Stimulated activated naive CD8-positive, alpha-beta T cell treated with anti-CD3 and anti-CD28 coated beads, Interleukin-15, amount 100 ng/mL, for 72 hours (primary cell): ENCODE measurements at places on chromosomes 7 and 10.
A peak's percentile ranks its signal among the peaks of the same experiment; 100 is the strongest.

- no peak for DNase-seq
These were observed 10.2 kb upstream of the EPC1 start for GRCh38 chr10:32357056-32357735.

DNA sequence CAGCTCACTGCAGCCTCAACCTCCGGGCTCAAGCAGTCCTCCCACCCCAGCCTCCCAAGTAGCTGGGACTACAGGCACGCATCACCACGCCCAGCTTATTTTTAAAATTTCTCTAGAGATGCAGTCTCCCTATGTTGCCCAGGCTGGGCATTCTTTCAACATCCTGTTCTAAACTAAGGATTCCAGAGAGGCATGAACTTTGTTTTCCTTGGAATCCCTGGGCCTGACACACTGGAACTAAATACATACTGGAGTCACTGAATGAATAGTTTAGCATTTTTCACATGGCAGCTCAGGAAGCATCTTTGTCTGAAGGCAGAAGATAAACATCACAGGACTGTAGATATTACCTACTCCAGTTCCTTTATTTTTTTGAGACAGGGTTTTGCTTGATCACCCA lies 108.7 kb downstream of the ITIH5 start:
- DNase-seq: no peak

GRCh38 chr10:92111336-92111939 lies 179.4 kb downstream of the CPEB3 start:
- DNase-seq: no peak

DNA sequence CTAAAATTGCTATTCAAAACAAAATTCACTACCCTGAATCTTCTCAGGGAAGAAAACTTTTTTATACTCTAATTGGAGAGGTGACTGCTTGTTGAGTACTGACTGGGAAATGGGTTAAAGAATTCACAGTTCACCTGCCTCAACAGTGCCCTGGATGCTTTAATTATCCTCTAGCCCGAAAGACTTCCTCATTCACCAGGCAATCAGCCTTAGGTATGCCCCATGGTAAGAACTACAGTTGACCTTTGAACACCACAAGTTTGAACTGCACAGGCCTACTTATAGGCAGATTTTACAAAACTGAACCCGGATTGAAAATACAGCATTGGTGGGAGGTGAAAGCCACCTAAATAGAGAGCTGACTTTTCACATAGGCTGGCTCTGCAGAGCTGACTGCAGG lies 175.3 kb downstream of the ELAPOR2 start:
- no peak for DNase-seq

- peak; percentile 22 for DNase-seq
These were observed 85.6 kb upstream of the CAPZA2 start for GRCh38 chr7:116776610-116777289.

DNA sequence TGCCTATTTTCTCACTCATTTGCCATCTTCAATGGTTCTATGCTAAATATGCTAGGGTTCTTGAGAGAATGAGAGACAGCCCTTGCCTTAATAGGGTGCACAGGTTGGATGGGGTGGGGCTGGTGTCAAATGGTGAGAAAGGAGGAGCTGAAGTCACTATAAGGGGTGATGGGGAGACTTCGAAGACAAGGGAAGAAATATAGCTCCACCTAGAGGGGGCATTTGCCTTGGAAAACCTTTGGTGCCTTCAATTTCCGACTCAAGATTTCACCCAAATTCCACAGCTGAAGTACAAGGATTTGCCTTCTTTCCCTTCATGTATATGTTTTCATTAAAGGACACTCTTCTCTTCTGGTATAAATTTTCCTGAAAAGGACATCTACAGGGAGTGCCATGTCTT lies 5.6 kb downstream of the PTN start:
- no peak for DNase-seq

GRCh38 chr10:101874252-101874651 lies 30.7 kb upstream of the KCNIP2 start:
- DNase-seq: no peak

GRCh38 chr7:50857804-50858489 lies 75.3 kb upstream of the GRB10 start:
- no peak for DNase-seq

- DNase-seq: no peak
These were observed 86.5 kb downstream of the SEC61G start for GRCh38 chr7:54672519-54672918.

- no peak for DNase-seq
These were observed 240.8 kb downstream of the ARHGAP12 start for GRCh38 chr10:31687663-31688482.

GRCh38 chr7:78443811-78444210 lies 645.2 kb downstream of the PHTF2 start:
- no peak for DNase-seq

DNA sequence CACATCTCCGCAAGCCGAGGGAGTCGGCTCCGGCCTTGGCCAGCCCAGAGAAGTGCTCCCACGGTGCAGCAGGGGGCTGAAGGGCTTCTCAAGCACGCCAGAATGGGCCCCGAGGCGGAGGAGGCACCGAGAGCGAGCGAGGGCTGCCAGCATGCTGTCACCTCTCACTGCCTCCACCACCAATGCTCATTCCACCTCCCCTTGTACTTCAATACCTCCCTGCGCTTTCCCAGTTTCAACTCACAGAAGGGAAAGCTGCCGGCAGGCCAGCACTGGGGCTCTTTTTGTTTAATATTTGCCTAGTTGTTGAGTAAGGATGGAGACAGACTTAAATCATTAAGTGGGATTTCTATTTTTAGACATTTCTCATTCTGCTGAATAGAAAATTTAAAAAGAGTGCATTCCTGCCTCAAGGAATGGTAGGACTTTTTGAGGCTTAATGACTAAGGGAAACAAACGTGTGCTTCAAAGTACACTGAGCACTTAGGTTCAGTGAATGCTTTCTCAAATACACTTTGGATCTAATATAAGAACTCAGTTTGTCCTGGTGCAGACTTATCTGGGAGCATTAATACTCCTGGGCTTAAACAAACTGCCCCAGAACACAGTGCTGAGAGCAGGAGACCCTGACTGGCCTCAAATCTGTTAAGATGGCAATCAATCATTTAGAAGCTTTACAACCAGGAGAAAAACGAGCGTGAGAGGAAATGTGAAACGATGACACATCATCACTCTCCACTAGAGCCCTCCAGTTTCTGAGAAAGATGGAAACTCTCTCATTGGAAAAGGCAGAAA lies 131.2 kb downstream of the RALA start:
- DNase-seq: no peak

GRCh38 chr7:111755383-111755782 lies 193.1 kb upstream of the IMMP2L start:
- DNase-seq: no peak

DNA sequence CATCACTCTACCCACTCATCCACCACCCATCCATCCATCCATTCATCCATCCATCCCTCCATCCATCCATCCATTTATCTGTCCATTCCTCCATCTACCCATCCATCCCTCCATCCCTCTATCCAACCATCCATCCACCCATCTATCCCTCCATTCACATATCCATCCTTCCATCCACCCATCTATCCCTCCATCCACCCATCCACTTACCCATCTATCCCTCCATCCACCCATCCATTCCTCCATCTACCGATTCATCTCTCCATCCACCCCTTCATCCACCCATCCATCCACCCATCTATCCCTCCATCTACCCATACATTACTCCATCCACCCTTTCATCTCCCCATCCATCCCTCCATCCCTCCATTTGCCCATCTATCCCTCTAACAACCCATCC lies 239.6 kb upstream of the SHH start:
- no peak for DNase-seq

DNA sequence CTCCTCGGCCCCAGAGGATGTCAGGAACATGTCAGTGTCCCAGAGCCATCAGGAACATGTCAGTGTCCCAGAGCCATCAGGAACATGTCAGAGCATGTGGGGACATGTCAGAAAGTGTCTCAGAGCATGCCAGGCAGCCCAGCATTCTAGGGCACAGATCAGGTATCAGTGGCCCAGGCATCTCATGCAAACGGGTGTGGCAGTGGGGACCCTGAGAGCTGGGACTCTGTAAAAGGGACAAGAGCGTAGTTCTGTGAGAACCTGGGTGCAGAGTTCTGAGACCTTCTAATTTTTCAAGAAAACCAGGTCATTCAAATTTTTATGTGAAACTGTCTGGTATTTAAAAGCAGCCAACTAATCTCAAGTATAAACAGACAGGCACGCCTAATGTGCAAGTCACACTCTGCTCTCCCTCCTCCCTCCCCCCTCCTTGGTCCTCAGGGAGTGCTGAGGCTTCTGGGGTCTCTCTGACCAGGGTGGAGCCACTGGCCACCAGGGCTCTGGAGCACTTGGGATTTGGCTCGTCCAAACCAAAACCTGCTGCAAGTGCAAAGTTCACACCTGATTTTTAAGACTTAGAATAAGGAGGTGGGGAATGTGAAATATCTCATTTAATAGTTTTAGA lies 64.6 kb downstream of the ALOX5 start:
- DNase-seq: no peak

- no peak for DNase-seq
These were observed 99.5 kb downstream of the HTR5A start for GRCh38 chr7:155169498-155170065.

GRCh38 chr10:4038000-4038399 lies 253.0 kb upstream of the KLF6 start:
- no peak for DNase-seq

DNA sequence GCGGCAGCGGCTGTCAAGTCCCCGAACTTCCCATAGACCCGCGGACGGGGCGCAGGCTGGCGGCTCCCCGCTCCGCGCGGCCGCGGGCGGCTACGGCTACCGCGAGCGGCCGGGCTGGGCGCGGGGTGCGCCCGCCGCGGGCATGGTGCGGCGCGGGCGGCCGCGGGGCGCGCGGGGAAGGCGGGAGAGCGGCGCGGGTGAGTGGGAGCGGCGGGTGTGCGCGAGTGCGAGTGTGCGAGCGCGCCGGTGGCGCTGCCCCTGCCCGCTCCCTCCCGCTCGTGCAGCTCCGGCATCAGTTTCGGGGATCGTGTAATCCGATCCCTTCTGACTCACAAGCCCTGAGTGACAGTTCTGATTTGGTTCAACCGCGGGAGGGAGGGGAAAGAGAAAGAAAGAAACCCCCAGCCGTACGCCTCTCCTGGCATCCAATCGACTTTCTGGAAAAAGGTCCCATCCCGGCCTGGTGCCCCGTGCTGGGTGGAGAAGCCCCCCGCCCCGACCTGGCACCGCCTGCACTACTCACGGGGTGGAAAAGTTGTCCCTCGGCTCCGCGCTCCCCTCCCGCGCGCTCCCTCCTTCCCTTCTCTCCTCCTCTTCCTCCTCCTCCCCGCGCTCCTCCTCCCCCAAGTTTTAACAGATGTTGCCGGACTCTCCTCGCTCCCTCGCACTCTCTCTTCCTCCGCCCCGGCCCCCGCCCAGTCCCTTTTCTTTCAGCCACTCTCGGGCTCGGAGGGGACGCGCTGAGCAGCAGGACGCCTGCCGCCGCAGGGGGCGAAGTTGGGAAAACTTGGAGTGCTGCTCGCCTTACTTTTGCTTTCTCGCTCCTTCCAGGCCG lies at the start of gene GLI3:
TSS of gene GLI3 (minus strand) at position 234 of the 835 bp plus-strand sequence. CDS start 13,956 bp downstream, outside the sequence.
- peak; percentile 20 for DNase-seq

DNA sequence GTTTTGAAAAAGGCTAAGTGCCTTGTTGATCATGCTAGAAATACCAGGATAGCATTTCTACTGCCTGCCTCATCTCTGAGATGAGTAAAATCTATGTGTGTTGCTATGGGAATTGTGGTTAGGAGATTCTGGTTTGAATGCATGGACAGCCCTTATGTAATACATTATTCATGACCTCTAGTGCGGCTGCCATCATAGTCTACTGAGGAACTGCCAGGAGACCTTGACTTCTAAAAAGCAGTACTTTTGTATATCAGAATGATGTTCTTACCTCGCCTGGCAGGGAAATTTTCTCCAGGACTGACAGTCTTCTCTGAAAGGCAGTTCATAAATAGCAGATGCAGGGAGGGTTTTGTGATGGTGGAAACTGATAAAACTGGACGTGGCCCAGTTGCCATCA lies 248.5 kb downstream of the NSUN6 start:
- no peak for DNase-seq

DNA sequence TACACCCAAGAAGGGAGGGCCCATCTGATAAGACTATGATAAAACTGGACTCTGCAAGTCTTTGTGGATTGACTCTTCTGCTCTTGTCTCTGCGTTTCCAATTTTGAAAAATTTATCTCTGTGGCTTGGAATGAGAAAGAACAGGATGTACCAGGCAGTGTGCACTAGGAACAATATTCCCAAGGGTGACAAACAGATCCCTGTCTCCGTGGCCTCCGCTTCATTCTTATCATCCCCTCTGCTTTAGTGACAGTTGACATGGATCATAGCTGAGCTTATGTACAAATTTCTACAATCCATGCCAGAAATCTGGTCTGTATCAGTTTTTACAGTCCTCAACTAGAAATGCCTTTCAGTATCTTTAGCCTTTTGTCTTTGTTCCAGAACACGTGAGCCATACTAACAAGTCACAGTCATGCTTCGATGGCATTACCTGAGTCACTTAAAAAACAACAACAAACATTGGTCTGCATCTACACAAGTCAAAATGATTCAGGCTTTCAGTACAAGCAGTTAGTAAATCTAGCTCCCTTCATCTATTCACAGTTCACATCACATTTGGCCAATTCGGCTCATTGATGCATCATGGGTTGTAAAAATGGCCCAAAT lies 393.6 kb upstream of the CELF2 start:
- DNase-seq: no peak

- no peak for DNase-seq
These were observed 38.6 kb upstream of the RSBN1L start for GRCh38 chr7:77657427-77658224.

DNA sequence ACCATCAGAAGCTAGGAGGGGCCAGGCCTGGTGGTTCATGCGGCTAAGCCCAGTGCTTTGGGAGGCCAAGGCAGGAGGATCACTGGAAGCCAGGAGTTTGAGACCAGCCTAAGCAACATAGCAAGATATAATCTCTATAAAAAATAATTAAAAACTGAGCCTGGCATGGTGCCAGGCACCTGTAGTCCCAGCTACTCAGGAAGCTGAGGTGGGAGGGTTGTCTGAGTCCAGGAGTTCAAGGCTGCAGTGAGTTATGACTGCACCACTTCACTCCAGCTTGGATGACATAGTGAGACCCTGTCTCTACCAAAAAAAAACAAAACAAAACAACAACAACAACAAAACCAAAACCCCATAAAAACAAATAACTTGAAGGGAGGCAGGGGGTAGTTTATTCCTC lies 172.9 kb upstream of the FAM171A1 start:
- DNase-seq: no peak

DNA sequence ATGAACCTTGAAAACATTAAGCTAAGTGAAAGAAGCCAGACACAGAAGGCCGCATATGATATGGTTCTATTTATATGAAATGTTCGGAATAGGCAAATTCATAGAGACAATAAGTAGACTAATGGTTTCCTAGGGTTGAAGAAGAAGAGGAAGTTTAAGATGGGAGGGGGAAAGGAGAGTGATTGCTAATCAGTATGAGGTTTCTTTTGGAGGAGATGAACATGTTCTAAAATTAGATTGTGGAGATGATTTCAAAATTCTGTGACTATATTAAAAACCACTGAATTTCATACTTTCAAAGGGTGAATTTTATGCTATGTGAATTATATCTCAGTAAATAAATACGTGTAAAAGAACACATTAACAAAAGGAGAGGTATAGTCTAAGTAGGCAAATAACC lies 176.4 kb upstream of the HPS1 start:
- DNase-seq: no peak

- no peak for DNase-seq
These were observed 220.0 kb upstream of the KCND2 start for GRCh38 chr7:120052884-120053382.

- no peak for DNase-seq
These were observed 223.7 kb upstream of the PRSS58 start for GRCh38 chr7:142481548-142481947.
